ENCODE measurements at places on chromosomes 2 and 18.

DNA sequence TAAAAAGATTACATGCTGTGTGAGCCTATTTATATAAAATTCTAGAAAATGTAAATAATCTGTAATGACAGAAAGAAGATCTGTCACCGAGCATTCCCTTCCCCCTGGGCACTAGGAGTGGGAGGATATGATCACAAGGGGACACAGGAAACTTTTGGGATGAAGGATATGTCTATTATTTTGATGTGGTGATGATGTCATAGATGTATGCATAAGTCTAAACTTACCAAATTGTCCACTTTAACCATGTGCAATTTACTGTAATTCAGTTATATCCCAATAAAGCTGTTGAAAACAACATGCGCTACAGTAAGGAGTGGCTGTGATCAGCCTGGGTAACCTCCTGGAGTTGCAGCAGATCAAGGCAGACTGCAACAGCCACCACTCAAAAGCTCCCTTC is 148.9 kb downstream of the ZBTB7C start:
- no peak for DNase-seq

- no peak for DNase-seq
These were observed 306.2 kb upstream of the KCNJ3 start for GRCh38 chr2:154392256-154392655.

GRCh38 chr2:10740226-10740625 is 18.8 kb downstream of the ATP6V1C2 start:
- DNase-seq, result no peak

DNA sequence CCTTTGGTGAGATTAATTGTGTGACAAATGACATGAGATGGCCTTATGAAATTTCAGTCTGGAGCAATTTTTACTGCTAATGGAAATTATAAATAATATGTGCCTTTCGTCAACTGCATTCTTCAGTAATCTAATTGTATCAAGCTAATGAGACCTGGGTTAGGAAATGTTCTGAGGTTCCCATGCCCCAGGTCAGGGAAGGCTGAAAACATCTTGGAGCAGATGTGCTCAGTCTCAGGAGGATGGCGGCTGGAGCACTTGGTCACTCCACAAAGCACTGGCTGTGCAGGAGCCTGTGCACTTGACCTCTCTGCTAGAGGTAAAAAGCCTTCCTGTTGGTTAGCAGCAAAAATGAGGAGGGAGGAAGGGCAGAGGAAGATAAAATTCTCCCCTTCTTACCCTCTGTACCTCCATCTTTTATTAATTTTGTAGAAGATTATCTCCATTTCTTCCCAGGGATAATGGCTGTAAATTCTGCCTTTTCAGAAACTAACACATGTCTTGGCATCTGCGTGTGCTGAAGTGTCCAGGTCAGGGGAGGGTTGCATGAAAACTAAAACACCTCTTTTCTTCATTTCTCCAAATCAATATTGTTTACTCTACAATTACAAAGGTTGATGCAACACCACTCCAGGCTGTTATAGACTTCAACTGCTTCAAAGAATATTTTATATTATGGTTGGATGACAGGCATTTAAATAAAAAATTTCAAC is 1606.4 kb upstream of the ACVR2A start:
- DNase-seq, result no peak

- no peak for DNase-seq
These were observed 151.9 kb upstream of the CYRIA start for GRCh38 chr2:16817305-16818202.

- DNase-seq, result no peak
These were observed 193.4 kb downstream of the SOX11 start for GRCh38 chr2:5885451-5886173.

DNA sequence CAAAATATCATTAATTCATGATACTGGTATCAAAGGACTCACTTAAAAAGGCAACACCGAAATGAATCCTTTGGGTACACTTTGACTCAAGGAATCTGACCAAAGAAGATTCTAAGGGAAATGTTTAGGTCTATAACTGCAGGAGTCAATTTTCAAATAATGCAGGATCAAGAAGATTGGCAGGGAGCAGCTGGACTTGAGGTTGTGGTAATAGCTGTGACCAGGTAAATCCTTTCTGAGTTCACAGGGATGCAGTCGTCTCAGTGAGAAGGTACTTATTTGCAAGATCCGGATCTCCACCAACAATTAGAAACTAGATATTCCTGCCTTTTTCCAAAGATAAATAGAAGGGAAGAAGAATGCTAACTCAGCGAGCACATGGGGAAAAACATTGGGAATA is 96.9 kb downstream of the SCN9A start:
- no peak for DNase-seq

DNA sequence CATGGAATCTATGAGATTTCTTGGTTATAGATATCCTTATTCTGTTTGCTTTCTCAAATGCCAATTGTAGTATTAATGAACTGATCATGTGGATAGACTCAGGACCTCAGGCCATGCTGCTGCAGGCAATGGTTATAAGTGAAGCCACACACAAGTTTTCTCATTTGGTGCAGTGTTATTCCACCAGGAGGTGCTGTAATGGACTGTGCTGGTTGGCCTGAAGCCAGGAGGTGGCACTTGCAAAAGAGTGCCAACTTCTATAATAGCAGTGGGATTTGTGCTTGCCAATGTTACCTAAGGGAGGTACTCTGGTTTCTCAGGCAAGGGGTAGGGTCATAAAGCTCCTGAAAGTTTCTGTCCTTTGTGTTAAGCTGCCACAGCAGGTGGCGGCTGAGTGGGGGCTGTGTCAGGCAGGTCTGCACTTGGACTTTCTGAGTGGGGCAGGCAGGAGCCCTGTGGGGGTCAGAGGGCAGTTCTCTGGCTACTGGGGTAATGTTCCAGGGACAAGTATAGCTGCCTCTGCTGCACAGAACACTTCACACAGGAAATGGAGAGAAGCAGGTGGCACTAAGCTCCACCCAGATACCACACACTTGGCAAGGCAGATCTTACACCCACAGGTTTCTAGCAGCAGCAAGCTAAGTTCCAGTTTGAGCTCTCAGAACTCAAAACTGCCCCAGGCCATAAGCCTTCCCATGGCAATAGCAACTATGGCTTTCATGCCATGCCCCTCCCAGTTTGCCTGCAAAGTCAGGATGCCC is 352.6 kb upstream of the CWC22 start:
- no peak for DNase-seq

- no peak for DNase-seq
These were observed 255.4 kb downstream of the AGAP1 start for GRCh38 chr2:235749121-235749770.

- no peak for DNase-seq
These were observed 29.5 kb upstream of the ITGB6 start for GRCh38 chr2:160229591-160229990.

- no peak for DNase-seq
These were observed 20.2 kb upstream of the MAPRE3 start for GRCh38 chr2:26950246-26950645.

- DNase-seq, result no peak
These were observed 5.0 kb downstream of the TFPI start for GRCh38 chr2:187549193-187549592.

- DNase-seq, result no peak
These were observed 80.3 kb downstream of the SPP2 start for GRCh38 chr2:234130777-234131181.

- DNase-seq, result no peak
These were observed 81.5 kb downstream of the CD226 start for GRCh38 chr18:69866212-69866611.

DNA sequence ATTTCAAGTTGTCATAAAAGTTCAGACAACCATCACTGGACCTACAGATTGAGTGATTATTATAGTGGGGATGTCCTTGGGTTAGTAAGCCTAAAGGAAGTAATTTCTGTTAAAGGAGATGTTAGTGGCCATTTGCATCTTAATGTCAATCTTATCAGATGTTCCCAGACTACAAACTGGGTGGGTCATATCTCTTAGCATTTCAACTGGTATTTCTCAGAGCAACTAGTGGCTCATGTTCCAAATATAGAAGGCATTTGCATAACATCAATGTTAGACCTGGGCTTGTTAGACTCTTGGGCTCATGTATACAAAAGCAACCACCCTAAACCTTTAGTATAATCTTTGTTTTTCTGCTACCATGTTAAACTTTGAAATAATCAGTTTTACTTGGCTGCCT is 17.9 kb downstream of the PLEKHA3 start:
- DNase-seq, result no peak

DNA sequence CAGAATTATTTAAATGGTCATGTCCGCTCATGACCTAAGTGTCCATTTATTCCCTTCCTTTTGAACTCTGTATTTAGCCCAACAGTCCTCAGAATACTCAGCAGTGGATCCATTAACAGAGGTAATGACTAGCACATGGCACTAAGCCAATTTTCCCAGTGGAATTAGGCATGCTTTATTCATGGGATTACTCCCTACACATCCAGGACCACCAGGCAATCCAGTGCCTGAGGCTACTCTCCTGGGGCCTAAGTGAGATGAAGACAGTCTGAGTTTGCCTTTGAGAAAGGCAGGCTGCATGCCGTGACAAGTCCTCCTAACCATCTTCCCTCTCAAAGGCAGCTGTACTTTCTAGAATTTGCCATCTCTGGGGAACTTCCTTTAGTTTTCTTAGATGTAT is 128.6 kb downstream of the SPOPL start:
- DNase-seq, result no peak

Measured in right forelimb (tissue), 1 donor.